ENCODE measurements at places on chromosomes 12 and 14. TPM values are rescaled to one million over a fixed set of nuclear protein-coding genes. Genes with fewer than 3 reads are reported as not detected.

TMTC1 gene
- total RNA-seq, result 0.03 TPM

CLEC9A gene
- total RNA-seq, result not detected

PPM1H gene
- total RNA-seq, result 6.2 TPM

KRT73 gene
- total RNA-seq, result not detected

BBOF1 gene
- total RNA-seq, result 4.2 TPM

ARG2 gene
- 1.5 TPM for total RNA-seq

CCDC175 gene
- not detected for total RNA-seq

BCL2L14 gene
- not detected for total RNA-seq

VRTN gene
- total RNA-seq, result 0.02 TPM

LPCAT3 gene
- total RNA-seq, result 30.7 TPM

Measured in A549 treated with AZD2906 at 1 μM for 4 hours (cell line).